ENCODE measurements at places on chromosomes 11 and 22.
A peak's percentile ranks its signal among the peaks of the same experiment; 100 is the strongest.

DNA sequence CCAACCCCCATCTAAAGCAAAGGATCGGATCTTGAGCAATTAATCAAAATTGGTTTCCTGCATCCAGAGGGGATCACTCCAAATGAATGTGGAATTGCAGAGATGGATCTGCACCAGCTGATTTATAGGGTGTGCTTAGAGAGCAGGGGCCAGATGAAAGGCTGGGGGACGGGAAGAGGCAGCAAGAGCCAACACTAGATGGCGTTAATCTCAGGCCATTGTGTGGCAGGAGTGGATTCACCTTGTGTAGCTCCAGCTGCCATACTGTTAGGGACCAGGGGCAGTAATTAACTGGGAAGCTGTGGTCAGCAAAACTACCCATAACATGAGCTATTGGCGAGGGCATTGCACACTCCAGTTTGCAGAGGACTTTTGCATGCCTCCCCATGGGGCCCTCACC, 35.6 kb downstream of the SERPINH1 start:
- DNase-seq, result no peak

GRCh38 chr22:30573594-30574094, 821 bp downstream of the GAL3ST1 start:
- no peak for DNase-seq

- DNase-seq, result no peak
These were observed 15.5 kb upstream of the TMEM123 start for GRCh38 chr11:102467853-102468580.

- DNase-seq, result peak; percentile 34
These were observed 276.8 kb downstream of the BRD1 start for GRCh38 chr22:49550766-49551362.

- no peak for DNase-seq
These were observed 67.3 kb upstream of the BARX2 start for GRCh38 chr11:129308241-129308865.

DNA sequence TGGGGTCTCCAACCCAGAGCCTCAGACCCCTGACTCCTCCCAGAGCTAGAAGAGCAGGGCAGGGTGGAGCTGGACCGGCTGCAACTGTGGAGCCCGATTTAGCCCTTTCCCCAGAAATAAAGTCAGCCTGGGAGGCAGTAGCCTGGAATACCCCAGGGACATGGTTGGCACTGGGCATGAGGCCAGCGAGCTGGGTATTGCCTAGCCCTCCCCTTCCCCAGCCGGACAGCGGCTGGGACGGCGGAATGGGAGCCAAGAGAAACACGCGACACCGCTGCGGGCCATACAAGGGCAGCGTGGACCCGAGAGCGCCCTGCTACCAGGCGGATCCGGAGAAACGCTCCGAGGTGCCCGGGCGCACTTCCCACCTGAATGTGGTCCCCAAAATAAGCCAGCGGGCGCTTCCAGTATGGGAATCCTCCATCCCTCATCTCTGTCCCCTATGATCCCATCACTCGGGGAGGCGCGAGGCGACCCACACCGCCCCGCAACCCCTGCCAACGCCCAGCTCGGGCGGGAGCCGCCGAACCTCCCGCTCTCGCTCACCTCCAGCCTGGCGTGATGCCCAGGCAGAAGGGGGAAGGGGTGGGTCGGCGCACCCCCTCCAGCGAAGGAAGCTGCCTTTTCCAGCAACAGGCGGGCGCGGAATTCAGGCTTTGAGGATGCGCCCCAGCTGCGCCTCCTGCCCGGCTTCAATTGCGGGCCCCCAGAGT, 758 bp downstream of the MCAM start:
- no peak for DNase-seq

DNA sequence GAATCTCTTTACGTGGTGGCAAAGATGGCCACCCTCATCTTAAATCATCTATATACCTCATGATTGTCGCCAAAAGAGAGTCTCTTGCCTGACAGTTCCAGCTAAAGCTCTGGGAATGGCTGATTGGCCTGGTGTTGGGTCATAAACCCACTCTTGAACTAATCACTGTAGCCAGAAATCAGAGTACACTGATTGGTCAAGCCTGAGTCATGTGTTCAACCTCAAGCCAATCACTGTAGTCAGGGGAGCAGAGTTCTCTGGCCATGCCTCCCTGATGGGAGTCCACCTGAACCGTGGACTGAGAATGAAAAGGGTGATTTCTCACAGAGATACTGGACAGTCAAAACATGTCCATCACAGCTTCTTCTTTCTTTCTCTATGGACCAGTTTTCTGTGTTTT, 45.8 kb downstream of the RCN1 start:
- no peak for DNase-seq

DNA sequence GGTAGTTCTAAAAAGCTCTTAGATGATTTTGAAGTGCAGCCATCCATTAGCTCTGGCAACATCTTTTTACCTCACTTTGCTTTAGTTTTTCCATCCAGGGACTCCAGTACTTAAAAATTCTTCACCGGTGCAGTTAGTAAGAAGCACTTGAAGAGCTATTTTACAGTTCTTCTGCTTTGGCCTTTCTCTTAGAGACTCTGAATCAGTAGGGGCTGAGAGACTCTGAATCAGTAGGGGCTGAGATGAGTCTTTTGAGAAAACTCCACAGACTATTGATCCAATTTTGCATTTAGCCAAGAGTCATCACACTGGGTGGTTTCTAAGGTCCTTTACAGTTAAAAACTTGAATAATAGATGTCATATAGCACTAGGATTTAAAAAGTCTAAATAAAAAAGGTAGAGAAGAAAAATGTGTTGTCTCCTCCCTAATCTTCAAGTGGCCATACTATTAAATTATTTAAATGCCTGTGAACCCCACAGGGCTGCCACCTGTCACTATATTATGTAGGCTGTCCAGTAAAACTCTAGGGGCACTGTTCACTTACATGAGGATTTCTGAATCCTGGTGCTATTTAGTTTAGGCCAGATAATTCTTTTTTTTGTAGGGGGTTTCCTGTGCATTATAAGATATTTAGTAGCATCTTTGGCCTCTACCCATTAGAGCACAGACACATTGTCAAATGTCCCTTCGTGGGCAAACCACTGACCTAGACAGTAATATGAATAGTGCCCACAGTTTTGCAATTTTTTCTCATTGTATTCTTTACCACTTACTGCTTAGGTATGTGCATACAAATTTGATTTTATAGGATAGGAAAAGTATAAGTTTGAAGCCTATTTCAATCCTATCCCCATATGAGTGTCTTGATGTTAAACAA, 26.3 kb upstream of the HIKESHI start:
- no peak for DNase-seq

DNA sequence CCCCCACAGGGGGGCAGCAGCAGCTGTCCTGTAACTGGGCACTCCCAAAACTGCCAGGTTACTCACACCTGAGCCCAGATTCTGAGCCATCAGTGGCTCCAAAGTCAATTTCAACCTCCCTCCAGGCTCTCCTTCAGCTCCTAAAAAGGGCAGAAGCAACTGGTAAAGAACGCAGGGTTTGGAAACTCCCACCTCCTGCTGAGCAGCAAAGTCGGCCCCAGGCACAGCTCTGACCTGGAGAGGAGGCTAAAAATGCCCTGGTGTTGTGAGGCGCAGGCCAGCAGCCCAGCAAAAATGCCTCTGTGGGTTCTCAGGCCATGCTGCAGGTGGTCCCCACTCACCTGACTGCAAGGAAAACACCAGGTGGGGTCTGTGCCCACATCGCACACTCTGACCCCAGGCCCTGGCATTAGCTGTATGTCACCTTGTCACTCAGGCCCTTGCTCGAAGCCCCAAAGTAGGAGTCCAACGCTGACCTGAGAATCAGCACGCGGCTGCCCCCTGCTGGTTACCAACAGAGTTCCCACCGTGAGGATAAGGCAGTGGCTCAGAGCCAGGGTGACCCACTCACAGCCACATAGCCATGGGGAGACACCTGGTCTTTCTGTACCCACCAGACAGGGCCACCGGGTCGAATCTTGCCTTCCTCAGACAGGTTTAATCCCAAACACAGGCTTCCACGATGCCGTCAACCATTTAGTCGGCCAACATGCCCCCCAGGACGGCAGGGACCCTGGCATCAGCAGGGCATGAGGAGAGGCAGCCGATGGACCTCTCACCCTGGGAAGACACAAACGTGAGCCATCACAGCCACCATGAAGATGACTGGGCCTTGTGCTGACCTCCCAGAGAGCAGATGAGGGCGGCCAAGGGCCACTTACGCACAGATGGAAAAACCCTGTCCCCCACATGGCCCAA, 11.1 kb downstream of the POLR3H start:
- DNase-seq, result peak; percentile 88

GRCh38 chr11:100942016-100942415, 187.6 kb downstream of the PGR start:
- DNase-seq, result no peak

GRCh38 chr11:15616130-15617105, 501.7 kb downstream of the INSC start:
- DNase-seq, result no peak

GRCh38 chr11:36985562-36985961, 387.5 kb upstream of the RAG2 start:
- DNase-seq, result no peak

GRCh38 chr11:102391549-102392237, 44.7 kb downstream of the BIRC2 start:
- no peak for DNase-seq

DNA sequence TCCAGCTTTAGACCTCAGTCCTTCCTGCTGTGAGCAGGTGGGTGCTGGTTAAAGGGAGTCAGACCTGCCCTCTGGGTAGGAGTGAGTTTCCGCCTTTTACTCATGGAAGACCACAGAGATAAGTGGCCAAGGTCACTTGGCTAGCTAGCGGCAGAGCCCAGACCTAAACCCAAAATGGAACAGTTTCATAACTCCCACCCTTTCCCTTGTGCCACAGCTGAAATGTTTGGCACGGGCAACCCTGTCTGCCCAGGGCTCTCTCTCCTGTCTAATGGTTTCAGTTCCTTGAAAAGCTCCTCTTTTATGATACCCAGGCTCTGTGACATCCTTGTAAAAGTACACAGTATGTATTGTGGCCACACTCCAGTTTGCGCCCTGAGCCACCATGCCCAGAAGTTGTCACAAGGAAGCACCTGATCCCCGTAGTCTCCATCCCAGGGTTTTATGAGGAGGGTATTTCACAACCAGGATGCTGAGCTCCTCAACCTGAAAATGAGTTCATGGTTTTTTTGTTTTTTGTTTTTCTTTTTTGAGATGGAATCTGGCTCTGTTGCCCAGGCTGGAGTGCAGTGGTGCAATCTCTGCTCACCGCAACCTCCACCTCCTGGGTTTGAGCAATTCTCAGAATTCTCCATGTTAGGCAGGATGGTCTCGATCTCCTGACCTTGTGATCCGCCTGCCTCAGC, 5.1 kb downstream of the MB start:
- no peak for DNase-seq

GRCh38 chr11:515131-515530, 8.1 kb upstream of the RNH1 start:
- no peak for DNase-seq

- DNase-seq, result no peak
These were observed 8.8 kb downstream of the ATP5MG start for GRCh38 chr11:118410055-118410745.

GRCh38 chr11:15607361-15608036, 492.8 kb downstream of the INSC start:
- DNase-seq, result no peak

DNA sequence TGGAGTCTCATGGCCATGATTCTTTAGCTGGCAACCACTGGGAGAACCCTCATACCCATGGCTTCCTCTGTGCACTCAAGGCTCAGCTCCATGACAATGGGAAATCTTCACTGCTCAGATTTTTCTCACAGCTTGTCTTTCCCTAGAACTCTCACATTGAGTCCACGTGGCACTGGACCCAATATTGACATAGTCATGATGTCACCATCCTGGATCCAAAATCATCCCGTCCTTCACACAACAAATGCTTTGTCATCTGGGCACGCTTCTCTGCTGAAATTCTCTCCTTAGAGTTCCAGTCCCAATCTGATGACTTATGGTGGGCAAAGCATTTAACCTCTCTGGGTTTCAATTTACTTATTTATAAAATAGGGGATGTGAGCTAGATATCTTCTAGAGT, 37.7 kb upstream of the CD44 start:
- DNase-seq, result no peak

GRCh38 chr11:12838463-12839123, 164.4 kb downstream of the TEAD1 start:
- no peak for DNase-seq

- DNase-seq, result no peak
These were observed 76.5 kb upstream of the ZBED5 start for GRCh38 chr11:10934293-10934860.

Data from activated effector memory CD4-positive, alpha-beta T cell treated with anti-CD3 and anti-CD28 coated beads, Interleukin-2, amount 50 U/mL, for 16 hours (primary cell).